ENCODE measurements at places on chromosomes 4 and X.

DNA sequence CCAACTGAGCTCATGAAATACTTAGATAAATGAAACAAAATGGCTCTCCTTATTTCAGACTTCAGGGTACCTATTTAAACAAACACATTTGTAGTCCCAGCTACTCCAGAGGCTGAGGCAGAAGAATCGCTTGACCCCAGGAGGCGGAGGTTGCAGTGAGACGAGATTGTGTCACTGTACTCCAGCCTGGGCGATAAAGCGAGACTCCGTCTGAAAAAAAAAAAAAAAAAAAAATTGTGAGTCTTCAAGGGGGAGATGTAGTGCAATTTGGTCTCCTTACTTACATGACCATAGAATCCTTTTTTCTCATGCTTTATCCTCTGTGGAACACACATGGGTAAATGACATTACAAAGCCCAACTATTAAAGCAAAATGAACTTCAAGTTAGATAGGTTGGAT, 2.3 kb upstream of the ADAMTS3 start:
- no peak for DNase-seq

DNA sequence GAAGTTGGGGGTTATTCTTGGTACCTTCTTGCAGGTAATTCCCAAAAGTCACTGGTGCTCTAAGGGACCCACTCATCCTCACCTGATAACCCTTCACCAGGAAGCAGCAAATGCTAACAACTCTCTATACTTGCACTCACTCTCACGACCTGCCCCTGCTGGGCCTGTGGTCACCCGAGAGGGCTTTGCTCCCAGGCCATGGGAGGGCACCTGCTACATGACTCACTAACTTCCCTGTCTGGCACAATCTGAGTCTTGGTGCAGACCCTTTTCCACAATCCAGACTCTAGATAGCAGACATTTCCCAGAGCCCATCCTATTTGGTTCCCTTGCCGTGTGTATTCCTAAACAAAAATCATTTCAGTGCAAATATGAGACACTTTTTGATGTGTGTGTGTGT, 403.8 kb upstream of the FAT1 start:
- no peak for DNase-seq

- no peak for DNase-seq
Measured at GRCh38 chrX:109535578-109535977, 1.1 kb upstream of the NXT2 start.

DNA sequence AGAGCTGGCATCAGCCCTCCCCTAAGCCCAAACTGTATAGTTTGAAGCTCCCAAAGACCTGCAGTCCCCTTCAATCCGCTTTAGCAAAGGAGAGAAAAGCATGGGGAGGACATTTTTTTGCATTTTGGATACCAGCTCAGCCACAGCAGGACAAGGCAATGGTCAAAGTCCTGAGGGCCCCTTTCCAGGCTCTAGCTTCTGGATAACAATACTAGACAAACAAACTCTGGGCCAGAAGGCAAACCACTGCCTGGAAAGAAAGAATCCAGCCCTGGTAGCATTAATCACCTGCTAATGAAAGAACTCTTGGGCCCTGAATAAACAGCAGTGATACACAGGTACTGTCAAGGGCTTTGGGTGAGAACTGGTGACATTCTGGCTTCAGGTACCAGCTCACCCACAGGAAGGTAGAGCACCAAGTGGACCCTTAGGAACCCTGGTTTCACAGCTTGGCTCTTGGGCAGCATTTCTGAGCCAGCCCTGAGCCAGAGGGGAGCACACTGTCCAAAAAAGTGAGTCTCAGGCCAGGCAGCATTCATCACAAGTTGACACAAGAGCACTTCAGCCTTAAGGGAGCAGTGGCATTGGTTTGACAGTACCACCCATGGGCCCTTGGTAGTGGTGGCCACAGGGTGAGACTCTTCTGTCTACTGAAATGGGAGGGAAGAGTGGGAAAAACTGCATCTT, 62.5 kb downstream of the SPIN3 start:
- DNase-seq = no peak

DNA sequence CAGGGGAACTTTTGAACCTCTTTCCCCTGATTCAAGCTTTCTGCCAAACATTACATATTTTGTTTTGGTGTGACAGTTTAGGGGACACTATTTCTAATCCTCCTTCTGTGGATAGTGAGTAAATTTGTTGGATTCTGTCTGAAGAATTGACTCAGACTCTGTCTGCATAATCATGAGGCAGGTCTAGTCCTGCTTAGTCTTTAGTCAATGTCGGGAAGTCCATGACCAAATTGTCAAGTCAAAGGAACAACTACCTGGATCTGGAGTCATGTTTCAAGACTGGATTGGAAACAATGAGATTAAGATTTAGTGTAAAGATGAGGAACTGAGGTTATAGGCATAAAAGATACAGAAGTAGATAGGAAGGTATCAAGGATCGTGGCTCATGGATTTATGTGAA, 100.9 kb downstream of the MAGEB17 start:
- no peak for DNase-seq

DNA sequence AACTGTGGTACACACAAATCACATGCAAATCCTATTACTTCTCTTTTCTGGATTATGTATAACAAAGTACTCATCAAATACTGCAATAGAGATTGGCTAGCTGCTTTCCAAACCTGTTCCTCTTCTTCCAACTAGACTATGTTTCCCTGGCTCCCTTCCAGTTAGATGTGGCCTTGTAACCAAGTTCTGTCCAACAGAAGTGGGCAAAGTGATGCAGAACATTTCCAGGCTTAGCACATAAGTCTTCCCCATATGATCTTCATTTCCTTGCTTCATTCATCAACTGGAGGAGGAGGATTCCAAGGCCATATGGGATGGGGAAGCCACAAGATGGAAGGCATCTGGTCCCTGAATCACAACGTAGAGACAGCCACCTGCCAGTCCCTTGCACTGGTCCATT, 8.0 kb downstream of the SLC9A7 start:
- no peak for DNase-seq

DNA sequence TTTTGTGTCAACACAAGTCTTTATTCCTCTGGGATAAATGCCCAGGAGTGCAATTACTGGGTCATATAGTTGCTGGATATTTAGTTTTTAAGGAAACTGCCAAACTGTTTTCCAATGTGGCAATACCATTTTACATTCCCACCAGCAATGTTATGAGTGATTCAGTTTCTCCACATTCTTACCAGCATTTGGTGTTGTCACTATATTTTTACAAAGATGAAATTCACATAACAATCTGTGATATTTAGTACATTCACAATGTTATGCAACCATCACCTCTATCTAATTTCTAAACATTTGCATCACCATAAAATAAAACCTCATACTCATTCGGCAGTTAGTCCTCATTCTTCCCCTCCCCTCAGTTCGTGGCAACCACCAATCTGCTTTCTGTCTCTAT, 75.0 kb downstream of the MAMLD1 start:
- no peak for DNase-seq

GRCh38 chrX:128992107-128992971, 531.0 kb downstream of the SMARCA1 start:
- no peak for DNase-seq

- DNase-seq = no peak
Measured at GRCh38 chr4:9812501-9813340, 31.3 kb downstream of the DRD5 start.

DNA sequence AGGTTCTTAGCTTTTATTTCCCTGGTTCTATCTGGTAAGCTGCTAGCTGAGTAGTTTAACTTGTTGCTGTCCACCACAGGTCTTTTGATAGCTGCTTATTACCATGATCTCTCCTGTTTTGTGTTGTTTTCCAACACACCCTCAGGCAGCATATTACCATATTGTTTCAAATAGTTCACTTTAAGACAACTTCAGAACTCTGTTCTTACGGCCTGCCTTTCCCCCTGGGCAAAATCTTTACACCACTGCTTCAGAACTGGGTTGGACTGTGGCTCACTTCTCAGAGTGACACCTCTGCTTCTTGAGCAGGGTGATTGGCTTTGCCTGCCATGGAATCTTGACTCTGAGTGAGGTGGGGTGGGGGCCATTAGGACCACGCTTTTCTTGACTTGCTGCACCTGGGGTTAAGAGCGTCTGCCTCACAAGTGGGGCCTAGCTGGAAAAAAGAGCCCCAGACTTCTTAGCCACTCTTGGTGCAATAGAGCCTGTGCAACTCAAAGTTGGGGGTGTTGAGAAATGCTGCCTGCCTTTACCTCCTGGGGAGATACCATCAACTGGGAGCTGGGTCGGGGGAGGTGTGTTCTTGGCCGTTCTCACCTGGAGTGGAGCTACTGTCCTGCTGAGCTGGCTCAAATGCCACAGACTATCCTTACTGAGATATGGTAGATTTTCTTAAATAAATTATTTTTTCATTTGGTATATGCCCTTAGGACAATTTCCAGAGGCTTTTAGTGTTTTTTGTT, 23.4 kb downstream of the USP9X start:
- no peak for DNase-seq

DNA sequence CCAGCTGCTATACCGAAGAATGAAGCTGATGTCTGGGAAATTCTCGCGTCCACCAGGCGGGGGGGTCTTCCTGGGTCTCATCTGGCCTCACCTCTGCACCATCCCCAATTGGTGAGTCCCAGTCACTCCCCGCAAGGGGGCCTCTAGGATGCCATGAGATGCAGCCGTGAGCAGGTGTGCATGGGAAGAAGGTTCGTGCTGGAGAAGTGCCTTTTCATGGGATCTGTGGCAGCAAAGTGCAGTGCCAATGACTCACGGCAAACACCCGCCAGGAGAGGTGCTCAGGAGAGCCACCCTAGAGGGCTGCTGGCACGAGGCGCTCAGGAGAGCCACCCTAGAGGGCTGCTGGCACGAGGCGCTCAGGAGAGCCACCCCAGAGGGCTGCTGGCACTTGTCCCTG, 55.1 kb downstream of the CPZ start:
- DNase-seq = no peak

GRCh38 chrX:10633722-10634121, 13.3 kb upstream of the MID1 start:
- no peak for DNase-seq

DNA sequence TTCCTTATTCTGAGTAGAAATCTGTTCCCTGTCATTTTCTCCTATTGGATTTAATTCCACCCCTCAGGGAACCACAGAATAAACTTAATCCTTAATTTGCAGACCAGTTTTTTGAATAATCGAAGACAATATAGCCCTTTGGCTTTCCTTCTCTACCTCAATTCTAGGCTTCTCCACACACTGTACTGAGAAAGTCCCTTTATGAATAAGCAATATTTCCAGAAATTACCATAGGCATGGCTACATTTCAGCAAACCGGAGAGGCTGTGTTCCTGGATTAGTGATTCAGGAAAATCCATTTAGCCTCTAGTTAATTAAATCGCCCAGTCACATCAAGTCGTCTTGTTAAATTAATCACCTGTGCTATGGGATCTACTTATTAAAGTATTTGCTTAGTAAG, 125.1 kb downstream of the ANAPC4 start:
- DNase-seq = no peak

GRCh38 chrX:47264483-47265173, 31.8 kb downstream of the USP11 start:
- DNase-seq = no peak

GRCh38 chr4:56440983-56441382, 4.9 kb downstream of the PAICS start:
- DNase-seq = no peak

DNA sequence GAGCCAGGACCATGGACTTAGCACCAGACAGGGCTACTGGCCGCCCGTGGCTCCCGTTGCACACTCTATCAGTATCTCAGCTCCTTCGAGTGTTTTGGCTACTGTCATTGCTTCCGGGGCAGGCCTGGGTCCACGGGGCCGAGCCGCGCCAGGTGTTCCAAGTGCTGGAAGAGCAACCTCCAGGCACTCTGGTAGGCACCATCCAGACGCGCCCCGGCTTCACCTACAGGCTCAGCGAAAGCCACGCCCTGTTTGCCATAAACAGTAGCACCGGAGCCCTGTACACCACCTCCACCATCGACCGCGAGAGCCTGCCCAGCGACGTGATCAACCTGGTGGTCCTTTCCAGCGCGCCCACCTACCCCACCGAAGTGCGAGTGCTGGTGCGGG, 1.6 kb downstream of the FAT4 start:
- peak; percentile 6 for DNase-seq

DNA sequence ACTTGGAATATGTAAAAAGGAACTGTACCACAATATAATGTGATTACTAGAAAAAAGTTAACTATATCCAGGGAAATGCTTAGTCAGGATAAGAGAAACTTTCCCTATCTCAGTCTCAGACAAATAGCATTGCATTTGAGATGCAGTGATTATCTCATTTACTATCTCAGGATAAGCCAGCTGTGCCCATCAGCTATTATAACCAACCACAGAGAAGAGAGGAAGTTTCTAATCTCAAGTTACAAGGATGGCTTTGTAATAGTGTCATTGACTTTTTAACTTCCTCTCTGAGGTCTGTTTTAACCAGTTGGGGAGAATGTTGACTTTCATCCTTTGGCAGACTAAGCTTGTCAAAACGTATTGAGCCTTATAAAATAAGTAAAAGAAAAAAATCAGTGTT, 56.5 kb downstream of the SNX25 start:
- DNase-seq = no peak

DNA sequence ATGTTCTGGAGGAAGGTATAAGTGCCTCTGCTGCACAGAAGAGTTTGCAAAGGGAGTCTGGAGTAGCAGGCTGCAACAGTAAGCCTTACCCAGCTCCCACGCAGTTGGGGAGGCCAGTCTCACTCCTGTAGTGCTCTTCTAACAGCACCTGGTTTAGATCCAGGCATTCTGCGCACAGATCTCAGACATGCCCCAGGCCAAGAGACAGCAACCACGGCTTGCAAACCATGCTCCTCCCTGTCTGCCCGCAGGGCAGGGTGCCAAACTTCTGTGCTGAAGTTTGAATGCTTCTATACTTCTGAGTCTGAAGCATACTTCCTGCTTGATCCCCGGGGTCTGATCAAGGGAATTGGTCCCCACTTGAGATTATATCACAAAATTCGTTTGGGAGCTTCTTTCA, 106.3 kb downstream of the LINC00632 start:
- DNase-seq = no peak

- no peak for DNase-seq
Measured at GRCh38 chr4:15444879-15445547, 17.2 kb downstream of the C1QTNF7 start.

DNA sequence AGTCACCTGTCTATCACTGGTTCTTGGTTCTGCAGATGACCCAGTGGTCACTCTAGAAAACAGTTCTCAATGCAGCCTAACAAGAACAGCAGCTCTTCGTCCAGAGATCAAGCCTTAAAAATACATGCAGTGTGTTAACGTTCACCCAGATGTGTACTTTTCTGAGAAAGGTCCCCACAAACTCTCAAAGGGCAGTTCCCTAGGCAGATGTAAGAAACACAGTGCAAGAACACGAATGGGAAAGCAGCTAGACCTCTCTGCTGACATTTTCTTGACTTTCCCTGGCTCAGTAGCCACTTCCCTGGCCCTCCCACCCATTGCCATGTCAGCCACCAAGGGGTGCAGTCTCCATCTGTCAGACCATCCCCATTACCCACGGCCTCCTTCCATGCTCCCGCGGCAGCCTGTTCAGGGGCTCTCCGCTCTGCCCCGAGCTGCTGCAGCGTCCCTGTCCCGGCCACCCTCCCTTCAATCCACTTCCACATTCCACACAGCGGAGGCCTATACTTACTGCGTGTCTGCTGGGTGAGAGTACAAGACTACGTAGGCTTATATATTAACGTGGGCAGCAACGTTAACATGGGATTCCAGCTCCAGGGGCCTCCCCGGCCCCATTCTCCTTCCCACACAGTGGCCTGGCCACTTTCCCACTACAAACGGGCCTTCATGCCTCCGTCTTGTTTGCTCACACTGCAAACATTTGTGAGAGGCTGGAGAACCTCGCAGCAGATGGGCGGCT, 34.3 kb downstream of the IRF2 start:
- no peak for DNase-seq

- no peak for DNase-seq
Measured at GRCh38 chr4:73895201-73896175, 26.3 kb downstream of the CXCL1 start.
